ENCODE measurements at places on chromosomes 7 and 10. TPM values are rescaled to one million over a fixed set of nuclear protein-coding genes. Genes with fewer than 3 reads are reported as not detected.

The PNLIP gene
- not detected for polyA plus RNA-seq

The ITGB8 gene
- polyA plus RNA-seq, result 0.16 TPM

The SH3PXD2A gene
- 3.3 TPM for polyA plus RNA-seq

The IGF2BP3 gene
- polyA plus RNA-seq, result 0.23 TPM

The ADAM12 gene
- polyA plus RNA-seq, result 0.13 TPM

The TRA2A gene
- polyA plus RNA-seq, result 13.7 TPM

The MSMB gene
- polyA plus RNA-seq, result not detected

The PGAM2 gene
- 0.13 TPM for polyA plus RNA-seq

The SFTPA1 gene
- not detected for polyA plus RNA-seq

Data from liver (tissue), 10 donors.